ENCODE measurements at places on chromosomes 3 and 15.

DNA sequence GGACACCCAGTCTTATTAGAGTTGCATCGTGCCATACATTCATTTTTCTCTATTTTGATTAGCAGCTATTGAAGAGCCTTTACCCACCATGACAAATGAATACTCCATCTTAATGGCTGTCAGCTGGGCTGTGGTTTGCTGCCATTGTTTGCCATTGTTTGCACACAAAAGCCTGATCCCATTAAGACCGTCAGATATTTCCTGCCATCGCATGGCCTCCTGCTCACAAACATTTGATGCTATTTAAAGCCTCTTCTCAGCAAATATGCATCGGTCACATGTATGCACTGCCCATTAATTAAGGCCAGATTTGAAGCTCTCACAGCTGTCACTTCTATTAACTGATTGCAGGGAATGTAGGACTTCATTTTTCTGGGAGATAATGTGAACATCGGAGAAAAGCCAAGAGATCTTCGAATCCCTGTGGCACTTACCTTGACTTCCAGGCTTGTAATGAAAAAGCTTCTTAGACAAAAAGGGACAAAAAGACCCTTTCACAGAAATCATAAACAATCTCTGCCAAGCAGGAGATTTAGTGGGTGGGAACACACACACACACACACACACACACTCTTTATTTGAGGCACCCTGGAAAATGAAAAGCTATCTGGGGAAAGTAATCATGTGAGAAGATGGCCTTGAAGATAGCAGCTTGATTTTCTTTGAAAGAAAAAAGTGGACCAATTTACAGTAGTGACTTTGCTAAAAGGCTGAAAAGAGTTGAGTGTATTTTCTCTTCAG lies 175.4 kb upstream of the NR2E3 start:
- no peak for DNase-seq

- DNase-seq = no peak
These were observed 6.8 kb downstream of the SOX14 start for GRCh38 chr3:137770835-137771399.

- no peak for DNase-seq
These were observed 251.4 kb downstream of the OTOL1 start for GRCh38 chr3:161748049-161748448.

GRCh38 chr15:87045746-87046145 lies 966.1 kb downstream of the AGBL1 start:
- DNase-seq = no peak

- no peak for DNase-seq
These were observed 23.4 kb upstream of the TLE3 start for GRCh38 chr15:70120958-70121623.

GRCh38 chr3:16474920-16475319 lies 38.6 kb downstream of the RFTN1 start:
- no peak for DNase-seq

DNA sequence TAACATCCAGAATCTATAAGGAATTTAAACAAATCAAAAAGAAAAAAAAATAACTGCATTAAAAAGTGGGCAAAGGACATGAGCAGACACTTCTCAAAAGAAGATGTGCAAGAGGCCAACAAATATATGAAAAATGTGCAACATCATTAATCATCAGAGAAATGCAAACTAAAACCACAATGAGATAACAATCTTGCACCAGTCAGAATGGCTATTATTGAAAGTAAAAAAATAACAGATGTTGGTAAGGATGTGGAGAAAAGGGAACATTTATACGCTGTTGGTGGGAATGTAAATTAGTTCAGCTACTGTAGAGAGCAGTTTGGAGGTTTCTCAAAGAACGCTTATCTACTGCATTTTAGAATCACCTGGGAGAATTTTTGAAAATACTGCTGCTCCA lies 186.1 kb downstream of the OTOL1 start:
- no peak for DNase-seq

DNA sequence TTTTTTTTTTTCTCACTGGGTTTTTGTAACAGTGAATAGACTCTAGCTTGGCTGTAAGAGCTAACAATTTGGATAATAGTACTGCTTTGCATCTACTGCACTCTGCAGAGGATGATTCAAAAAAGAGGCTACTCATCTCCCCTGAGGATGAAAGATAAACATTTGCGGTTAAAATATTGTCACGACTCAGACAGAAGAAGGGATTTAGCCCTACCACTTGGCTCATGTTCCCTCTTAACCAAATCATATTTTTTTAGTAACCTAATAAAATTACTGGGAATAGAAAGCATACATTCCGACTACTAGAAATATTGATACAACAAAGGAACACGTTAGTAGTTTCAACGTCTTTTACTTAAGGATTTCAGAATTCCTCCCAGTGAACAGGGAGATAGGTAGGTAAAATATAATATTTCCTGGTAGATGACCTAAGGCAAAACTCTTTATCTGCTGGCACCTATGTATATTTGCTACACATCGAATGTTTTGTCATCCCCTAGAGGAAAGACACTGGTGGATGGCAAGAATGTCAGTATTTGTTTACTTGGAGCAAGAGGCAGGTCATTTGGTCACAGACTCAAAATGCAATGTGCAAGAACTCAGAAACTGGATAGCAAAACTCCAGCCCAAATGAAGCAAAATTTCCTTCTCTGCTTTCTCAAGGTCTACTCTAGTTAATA lies 110.8 kb downstream of the GREM1 start:
- no peak for DNase-seq

GRCh38 chr3:182794455-182795388 lies 1.4 kb downstream of the ATP11B start:
- DNase-seq = no peak

DNA sequence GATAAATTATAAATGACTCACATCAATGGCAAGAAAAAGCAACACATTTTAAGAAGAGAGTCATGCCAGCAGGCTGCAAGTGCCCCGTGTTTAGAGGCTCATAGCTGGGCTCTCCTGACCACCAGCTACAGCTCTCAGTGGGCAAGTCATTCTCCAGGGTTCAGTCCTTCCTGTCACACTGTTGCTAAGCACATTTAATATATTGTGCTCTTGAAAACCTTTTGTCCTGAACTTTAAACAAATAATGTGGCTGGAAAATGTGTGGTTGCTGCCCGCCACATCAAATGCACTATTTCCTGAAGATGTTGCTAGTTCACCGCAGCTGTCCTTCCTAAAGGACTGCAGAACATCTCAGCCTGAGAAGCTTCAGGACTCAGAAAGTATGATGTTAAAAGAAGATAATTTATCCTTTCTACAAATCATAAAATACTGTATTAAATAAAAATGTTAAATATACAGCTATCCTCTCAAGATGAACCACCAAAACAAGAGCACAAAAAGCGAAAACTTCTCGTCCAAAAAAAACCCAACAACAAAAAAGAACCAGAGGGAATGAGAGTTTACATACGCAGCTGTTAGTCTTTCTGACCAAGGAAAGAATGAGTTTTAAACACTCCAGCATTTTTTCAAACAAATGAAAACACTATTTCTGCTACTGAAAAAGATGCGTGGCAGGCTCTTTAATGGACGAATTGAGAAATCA lies 951 bp downstream of the TARS3 start:
- DNase-seq = no peak

DNA sequence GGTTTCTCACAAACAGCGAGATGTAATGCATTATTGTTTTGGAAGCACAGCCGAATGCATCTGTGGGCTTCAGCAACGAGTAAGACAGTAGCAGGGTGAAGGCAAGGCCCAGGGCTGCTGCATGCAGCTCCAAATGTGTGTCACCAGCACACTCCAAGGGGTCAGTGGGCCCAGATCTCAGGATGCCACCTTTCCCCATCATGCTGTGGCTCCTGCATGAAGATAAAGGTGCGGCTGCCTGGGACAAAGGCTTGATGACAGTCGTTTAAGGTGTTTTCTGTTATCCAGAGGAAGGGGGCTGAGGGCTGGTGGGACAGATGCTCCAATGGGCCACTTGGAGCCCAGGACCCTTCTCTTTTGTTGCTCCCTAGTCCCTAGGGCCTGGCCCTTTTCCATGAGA lies 13.2 kb downstream of the C3orf22 start:
- no peak for DNase-seq

GRCh38 chr15:66151809-66152208 lies 101.7 kb downstream of the MEGF11 start:
- DNase-seq = no peak

GRCh38 chr3:161989012-161989411 lies 492.4 kb downstream of the OTOL1 start:
- no peak for DNase-seq

DNA sequence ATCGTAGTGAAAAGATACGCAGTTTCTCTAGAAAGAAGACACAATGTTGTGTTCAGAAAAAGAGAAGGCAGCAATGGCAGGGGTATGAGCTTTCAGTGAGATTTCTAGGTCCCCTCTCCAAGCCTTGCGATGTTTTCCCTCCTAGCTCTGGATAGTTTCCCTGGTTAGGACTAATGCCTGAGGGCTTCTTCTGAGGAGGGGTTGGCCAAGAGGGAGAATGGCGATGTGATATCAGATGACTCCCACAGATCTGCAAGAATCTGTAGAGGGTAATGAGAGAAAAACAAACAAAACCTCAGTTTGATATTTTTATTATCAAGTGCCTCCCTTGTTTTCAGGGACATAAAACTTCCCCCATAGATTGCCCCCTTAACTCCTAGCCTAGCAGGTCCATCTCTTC lies 4.1 kb upstream of the CLDN1 start:
- no peak for DNase-seq

DNA sequence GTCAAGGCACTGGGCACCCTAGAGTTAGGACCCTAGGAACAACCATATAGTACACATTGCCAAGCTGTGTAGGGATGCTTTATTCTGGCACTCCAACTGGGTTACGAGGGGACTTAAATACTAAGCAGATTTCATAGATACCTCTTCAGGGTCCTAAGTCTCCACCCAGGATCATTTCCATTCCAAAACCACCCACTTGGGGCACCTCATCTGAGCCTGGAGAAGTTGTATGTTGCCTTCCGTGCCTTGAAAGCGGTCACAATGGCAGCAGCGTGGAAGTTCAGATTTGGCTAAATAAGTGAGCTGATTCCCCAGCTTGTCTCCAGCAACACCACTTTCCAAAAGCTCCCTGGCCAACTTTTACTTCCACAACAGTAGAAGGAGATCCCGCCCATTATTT lies 4.6 kb downstream of the TMEM202 start:
- no peak for DNase-seq

DNA sequence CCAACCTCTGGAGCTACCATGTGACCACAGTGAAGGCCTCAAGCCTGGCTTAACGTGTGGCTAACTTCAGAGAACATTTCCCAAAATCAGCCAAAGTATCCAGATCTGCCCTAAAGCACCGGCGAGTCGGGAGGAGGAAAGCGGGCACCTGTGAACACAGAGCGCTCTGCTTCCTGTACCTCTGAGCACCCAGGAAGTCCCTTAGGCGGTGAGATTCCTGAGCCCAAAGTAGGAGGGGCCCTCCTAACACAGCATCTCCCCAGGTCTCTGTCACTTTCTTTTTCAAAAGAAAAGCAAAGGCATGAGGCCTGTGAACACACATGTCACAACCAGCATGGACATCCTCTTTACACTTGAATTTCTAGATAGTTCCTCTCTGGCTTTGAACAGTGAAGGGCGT lies 944 bp upstream of the EIF4E3 start:
- DNase-seq = peak; percentile 16

DNA sequence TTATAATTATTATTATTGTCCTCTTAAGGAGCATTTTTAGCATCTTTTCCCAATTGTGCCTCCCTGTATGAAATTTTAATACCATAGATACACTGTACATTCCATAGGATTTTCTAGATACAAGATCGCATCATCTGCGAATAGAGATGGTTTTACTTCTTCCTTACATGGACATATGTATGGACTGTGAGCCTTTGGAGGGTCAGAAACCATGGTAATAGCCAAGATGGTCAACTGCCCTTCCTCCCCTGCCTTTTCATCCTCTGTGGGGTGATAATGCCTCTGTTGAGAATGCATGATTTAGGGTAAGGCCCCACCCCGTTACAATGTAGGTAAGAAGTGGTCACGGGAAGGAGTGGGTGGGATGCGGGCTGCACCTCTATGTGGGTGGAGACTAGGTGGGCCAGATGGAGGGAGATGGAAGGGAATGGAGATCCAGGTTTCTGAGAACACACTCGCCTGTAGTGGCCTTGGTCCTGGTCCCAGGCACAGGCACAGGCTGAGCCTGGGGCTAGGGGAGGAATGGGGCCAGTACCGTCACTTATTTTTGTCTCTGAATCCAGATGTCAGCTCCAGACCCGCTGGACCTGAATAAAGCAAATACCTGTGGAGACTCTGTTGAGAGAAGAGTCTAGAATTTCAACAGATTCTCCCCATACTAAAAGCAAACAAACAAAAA lies 31.7 kb downstream of the GOLGA6A start:
- DNase-seq = no peak

DNA sequence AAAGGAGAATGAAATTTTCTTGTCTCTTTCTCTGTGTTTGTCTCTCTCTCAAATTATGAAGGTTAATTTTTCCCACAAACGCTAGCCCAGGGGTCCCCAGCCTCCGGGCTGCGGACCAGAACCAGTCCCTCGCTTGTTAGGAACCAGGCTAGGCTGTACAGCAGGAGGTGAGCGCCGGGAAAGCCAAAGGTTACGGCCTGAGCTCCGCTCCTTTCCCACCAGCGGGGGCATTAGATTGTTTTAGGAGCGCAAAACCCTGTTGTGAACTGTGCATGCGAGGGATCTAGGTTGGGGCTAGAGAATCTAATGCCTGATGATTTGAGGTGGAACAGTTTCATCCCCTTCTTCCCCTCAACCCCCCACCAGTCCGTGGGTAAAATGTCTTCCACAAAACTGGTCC lies 74.7 kb upstream of the ZNF385D start:
- no peak for DNase-seq

DNA sequence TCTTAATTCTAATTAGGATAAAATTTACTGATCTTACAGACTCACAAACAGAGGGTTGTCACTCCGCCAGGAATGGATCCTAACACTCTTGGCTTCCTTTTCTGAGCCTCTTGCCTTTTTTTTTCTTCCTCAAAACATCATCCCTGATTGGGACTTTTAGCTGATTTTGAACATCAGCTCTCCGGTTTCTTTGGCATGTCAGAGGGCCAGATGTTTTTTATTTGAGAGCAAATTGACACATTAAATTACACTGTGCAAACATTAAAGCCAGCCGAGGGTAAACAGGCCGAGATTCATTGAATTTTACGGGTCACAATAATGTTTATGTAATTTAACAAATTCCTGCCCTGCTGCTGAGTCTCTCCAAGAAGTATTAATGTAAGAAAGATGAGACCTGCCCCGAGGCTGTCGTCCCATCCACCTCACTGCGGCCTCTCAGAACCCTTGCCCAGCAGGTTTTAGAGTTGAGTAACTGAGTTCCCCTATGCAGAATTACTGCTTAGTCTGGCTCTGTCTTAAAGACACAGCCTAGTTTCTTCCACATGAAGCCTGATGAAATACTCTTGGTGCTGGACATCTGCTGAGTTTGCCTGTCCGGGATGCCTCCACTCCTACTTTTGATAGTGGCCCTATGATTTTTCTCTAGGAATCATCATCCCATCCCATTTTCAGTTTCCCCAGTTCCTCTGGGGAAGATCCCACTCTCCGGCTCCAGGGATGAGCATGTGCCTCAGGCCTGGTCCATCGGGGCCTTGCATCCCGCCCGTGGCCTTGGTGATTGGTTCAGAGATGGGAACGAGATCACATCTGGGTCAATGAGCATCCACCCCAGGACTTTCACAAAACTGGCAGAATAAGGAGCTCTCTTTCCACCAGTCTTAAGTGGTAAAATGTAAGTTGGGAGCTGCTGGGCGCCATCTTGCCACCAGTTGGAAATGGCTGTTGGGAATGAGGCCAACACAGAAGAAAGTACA lies 226.6 kb upstream of the TLE3 start:
- no peak for DNase-seq
